Naive B cell (primary cell): ENCODE measurements at places on chromosomes 7 and 10.

GRCh38 chr10:62620491-62620890 is 184.0 kb upstream of the ADO start:
- no peak for DNase-seq

DNA sequence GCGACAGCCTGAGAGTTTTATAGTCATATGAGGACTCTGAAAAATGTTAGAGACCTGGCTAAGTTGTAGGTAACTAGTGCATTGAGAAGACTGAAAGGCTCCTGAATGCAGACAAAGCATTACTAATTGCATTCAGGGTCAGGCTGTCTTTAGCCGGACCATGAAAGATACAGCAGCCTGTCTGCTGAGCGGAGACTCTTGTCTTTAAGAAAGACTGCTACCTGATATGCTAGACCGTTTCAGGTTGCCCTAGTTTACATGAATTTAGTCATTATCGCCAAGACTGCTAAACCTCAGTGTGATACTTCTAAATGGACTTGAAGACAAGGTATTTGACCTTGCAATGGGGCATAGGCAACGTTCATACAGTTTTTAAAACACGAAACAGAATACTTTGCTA is 81.2 kb downstream of the BMPR1A start:
- no peak for DNase-seq

- no peak for DNase-seq
Measured at GRCh38 chr10:119522747-119523426, 19.6 kb downstream of the RGS10 start.

GRCh38 chr7:125061776-125062397 is 132.3 kb upstream of the POT1 start:
- DNase-seq, result no peak

GRCh38 chr10:14782691-14783363 is 8.1 kb upstream of the FAM107B start:
- DNase-seq, result no peak

DNA sequence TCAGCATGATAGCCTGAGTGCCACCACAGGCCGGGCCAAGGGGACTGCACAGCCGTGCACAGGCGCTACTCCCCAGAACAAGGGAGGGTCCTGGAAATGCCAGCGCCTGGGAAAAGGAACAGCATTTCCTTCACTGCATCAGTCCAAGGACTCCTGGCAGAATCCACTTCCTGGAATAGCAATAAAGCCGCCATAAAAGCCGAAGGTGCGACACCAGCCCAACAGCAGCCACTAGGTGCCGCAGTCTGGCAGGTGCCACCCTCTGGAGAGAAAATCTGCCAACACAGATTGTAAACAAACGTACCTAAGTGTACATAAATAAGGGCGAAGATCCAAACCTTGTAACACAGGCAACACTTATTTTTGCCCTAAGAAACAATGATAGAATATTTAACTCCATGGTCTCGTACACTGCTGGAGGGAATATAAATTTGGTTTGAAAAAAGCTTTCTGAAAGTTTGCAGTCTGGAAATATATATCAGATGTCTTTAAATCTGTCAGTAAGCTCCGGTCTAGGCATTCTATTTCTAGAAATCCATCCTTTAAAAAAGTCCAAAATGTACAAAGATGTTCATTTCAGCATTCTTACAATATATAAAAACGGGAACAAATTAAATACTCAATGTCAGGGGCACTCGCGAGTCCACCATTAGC is 22.2 kb downstream of the VOPP1 start:
- no peak for DNase-seq

DNA sequence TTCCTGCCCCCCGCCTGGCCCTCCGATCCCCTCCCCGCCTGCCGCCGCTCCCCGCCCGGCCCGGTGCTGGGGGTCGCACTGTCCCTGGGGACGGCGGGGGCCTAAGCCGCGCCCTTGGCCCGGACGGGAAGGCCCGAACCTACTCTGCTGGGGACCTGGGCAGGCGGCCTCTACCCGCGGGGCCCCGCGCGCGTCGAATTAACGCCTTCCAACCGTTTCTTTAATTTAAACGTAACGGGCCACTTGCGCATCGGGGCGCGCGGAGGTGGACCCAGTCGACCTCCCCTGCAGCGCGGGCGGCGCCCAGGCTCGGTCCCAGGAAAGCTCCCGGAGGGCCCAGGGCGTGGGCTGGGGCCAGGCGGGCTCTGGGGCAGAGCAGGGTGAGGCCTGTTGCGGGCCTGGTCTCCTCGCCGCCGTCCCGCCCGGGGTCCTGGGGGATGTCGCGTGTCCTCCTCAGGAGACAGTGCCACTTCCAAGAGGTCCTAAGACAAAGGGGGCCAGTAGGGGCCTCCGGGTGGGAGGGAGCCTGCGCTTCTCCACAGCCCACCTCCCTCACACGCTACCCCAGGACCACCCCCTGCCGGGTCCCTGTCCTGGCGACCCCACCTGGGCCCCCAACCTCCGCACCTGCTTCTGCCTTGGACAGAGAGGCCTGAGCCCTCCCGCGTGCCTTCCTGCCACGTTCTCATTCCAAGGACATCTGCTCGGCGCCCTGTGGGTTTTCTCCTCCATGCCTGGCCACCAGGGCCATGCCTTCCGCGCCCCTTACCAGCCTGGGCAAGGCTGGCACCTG is 658 bp upstream of the PTPRN2 start:
- no peak for DNase-seq

GRCh38 chr7:112752576-112752975 is 37.6 kb downstream of the TMEM168 start:
- DNase-seq, result no peak

GRCh38 chr7:99141334-99141733 is 2.6 kb downstream of the SMURF1 start:
- no peak for DNase-seq

GRCh38 chr7:954330-955238 is at the start of gene ADAP1:
Gene ADAP1, minus strand, starts transcription at chr7:954680. Its CDS starts 203 bp downstream, at chr7:954477.
- peak; percentile 53 for DNase-seq

- DNase-seq, result no peak
Measured at GRCh38 chr10:70191972-70192305, 21.6 kb upstream of the SAR1A start.
